ENCODE measurements at places on chromosomes 4 and X.

- no peak for DNase-seq
Measured at GRCh38 chrX:75748431-75748830, 36.6 kb downstream of the MAGEE2 start.

- DNase-seq: peak; percentile 56
Measured at GRCh38 chr4:155419266-155419665, 42.5 kb upstream of the MAP9 start.

- DNase-seq: no peak
Measured at GRCh38 chr4:179328627-179329026, 1886.4 kb upstream of the AGA start.

DNA sequence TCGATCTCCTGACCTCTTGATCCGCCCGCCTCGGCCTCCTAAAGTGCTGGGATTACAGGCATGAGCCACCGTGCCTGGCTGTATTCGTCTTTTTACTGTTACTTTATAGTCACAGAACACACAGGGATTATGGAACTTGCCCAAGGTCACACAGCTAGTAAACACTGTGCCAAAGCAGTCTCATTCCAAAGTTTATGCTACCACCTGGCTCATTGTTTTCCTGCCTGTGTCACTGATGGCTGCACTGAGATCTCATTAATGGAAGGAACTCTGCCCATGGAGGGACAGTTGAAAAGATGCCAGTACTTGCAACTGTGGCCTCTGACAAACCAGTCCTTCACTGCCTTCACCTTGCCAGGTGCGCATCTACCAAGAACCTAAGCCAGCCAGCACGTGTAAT lies 517.7 kb downstream of the BCOR start:
- DNase-seq: no peak

- no peak for DNase-seq
Measured at GRCh38 chr4:6341696-6342095, 72.0 kb downstream of the WFS1 start.

DNA sequence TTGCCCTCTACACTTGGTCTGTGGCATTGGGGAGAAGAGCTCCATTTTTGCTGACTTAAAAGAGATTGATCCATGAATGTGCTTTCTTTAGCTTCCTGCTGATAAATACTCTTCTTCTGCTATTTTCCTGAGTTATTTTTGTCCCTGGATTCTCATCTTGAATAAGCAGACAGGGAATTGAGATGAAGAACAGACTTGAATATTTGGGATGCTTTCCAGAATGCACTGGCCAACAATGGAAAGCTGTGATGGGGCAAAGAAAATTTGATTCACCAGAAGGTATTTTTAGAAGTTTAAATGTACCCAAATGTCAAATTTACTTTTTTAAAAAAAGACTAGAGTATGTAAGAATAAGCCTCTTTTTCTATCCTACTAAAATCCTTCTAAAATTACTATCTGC lies 309.9 kb upstream of the PPP1R2C start:
- DNase-seq: no peak

GRCh38 chr4:5905714-5906113 lies 12.8 kb upstream of the CRMP1 start:
- no peak for DNase-seq

DNA sequence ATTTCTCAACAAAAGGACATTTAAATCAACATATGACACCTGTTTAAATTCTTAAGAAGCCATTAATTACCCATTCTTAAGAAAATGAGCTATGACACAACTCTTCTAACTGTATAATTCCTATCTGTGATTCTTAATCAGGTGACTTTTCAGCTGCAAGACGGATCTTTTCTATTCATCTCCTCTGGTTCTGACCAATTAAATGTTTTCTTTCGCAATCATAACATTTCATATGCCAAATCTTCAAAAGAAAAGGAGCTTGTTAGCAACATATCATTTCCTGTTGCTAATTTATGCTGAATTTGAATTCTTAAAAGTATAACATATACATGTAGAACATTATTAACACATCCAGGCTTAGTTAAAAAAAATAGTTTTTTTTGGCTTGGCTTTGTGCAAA lies 62.5 kb downstream of the SEL1L3 start:
- no peak for DNase-seq

DNA sequence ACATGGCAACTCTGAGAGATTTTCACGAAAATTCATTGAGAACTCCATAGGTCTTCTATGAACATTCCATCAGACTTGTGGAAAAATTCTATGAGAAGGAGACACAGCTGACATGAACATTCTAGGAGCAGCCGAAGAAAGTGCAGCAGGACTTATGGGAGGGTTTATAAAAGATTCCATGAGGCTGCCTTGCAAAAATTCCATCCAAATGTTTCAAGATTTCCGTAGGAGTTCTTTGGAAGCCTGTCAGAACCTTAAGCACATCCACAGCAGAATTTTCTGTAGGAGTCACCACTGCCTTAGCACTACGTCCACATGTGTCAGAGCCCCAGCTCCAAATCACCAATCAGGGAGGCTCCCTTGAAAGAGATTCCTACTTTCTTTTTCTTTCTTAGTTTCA lies 67.0 kb upstream of the MSX1 start:
- peak; percentile 6 for DNase-seq

- no peak for DNase-seq
Measured at GRCh38 chrX:15399962-15400391, 15.8 kb upstream of the VEGFD start.

DNA sequence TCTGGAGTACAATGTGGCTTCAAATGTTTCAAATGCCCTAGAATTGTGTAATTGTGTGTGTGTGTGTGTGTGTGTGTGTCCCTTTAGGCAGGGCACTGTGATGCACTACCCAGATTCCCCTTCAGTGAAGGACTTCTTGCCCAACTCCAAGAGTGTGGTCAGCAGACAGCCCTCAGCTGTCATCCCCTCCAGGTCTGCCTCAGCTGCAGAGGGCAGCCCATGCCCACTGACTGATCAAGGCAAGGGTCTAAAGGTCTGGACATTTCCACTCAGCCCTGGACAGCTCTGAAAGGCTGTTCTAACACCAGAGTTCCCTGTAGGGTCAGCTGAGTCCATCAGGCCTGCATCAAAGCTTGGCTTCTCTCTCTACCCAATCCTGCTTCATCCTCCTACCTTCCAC lies 83.9 kb upstream of the USP9X start:
- no peak for DNase-seq

DNA sequence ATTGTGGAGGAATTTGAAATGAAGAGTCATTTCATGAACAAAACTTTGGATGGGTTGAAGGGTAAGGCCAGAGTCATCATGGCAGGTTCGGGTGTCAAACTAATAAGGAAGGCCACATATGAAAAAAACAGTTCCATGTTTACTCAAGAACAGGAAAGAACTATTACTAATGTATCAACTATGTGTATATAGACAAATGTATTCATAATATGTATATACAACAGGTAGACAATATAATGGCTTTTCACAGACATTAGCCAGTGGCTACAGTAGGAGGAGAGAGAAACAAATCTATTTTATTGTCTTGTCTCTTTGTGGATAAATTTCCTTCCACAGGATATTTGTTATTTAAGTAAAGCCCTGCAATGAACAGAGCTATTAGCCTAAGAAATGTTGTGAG lies 101.1 kb downstream of the CBLL2 start:
- no peak for DNase-seq

GRCh38 chrX:17758382-17758781 lies 21.1 kb downstream of the SCML1 start:
- no peak for DNase-seq

Data from AG04450 (cell line).